ENCODE measurements at places on chromosomes 1 and 21. TPM values are rescaled to one million over a fixed set of nuclear protein-coding genes. Genes with fewer than 3 reads are reported as not detected.

GRCh38 chr1:179809506-179810366, 66.6 kb downstream of the FAM163A start:
- peak; percentile 70 for DNase-seq

CEP170 gene
- 35.5 TPM for total RNA-seq

GRCh38 chr1:205144751-205145150, 23.0 kb upstream of the RBBP5 start:
- no peak for DNase-seq

DNA sequence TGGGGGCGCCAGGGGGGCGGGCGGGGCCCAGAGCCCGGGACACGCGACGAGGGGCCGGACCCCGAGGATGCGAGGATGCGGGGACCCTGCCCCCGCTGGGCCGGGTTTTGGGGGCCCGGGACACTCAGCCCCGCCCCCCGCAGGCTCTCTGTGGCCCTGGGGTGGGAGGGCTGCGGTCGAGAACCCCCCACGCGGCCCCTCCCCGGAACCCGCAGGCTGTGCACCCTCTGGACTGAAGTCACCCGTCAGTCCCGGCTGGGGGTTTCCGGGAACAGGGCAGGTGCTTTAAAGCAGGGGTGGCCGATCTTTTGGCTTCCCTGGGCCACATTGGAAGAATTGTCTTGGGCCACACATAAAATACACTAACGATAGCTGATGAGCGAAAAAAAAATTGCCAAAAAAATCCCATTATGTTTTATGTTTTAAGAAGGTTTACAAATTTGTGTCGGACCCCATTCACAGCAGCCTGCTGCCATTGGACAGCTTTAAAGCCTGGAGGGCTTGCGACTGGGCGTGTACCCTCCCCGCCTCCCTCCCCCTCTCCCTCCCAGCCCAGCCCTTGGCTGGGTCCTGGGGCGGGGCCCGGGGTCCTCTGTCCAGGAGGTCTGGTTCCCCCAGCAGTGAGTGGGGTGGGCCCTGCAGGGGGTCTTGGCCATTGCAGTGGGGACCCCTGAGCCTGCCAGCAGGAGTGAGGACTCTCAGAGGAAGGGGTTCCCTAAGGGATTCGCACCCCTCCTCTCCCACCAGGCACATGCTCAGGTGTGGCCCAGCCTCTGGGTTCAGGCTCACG, 21.6 kb upstream of the C1orf159 start:
- DNase-seq, result peak; percentile 64

CFHR1 gene
- total RNA-seq, result not detected

GRCh38 chr1:223780949-223781348, 64.8 kb downstream of the TP53BP2 start:
- no peak for DNase-seq

DNA sequence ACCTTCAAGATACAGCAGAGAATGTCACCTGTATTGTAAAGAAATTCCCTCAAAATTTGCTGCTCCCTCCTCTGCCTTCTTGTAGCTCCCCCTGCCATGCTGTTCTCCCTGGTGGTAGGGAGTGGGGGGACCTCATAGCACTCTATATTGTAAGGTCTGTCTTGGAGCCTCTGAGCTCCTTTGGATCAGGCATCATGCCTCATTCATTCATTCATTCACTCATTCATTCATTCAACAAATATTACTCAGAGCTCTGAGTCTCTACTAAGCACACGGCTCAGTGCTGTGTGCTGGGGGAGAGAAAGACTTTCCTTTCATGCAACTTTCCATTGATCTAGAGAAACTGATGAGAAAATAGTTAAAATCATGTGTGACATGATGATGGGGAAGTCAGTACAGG, 27.1 kb upstream of the EPHB2 start:
- DNase-seq, result no peak

RUNX3 gene
- 268 TPM for total RNA-seq

DNA sequence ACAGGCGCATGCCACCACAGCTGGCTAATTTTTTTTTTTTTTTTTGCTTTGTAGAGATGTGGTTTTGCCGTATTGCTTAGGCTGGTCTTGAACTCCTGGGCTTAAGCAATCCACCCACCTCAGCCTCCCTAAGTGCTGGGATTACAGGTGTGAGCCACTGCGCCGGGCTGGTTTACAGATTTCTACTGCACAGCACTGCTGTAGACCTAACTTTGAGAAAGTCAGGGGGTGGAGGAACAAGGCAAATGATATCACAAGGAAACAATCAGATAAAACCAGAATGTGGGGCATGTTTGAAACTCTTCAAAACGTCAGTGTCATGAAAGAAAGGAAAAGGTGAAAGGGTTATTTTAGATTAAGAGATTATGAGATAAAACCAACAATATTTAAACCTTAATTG, 45.3 kb downstream of the URB2 start:
- no peak for DNase-seq

TACSTD2 gene
- not detected for total RNA-seq

MRAP gene
- not detected for total RNA-seq

GRCh38 chr1:15939181-15940109, 36.5 kb downstream of the ZBTB17 start:
- DNase-seq, result no peak

DNA sequence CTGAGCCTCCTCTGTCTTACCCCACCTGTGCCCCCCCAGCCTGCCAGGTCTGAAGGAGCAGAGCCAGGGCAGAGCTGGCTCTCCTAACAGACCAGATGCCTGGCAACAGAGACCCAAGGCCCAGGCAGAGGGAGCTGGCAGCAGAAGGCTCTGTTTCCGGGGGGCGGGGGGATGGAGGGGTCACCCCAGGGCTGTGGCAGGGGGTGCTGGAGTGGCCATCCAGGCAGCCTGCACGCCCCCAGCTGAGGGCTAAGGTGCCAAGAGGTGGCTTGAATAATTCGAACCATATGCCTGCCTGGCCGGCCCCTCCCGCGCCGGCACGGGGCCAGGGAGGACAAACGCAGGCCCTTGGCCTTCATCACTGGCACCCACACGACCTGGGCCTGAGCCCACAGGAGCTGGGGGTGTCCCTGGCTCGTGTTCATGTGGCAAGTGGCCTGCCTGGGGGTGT, 16.0 kb upstream of the PLEKHG5 start:
- DNase-seq, result no peak

DNA sequence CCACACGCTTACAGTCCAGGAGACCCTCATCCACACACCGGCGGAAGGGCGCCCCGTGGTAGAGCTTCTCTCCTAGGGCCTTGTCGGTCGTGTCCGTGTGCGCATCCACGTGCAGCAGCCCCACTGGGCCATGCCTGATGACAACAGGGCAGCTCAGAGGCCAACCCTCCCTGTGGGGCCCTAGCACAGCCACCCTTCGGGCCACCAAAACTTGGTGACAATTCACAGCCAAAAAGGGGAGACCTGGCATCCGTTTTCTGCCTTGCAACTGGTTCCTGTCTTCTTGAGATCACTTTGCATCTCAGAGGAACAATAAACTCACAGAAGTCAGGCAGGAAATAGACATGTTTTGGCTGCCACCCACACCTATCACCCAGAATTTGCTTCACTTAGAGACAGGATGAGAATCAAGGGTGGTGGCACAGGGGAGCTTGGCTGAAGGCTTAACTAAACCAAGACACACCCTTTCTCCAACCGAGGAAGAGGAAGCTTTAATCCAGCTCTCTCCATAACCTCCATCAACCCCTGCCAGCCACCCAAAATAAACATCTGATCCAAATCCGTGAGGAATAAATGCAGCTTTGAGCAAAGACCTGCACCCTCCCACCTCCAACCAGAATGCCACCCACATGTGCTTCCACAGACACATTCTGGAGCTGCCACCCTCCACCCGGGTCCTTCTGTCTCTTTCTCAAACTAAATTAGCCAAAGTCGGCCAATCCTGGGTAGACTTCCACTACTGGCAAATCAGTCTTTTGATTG, 5.7 kb downstream of the AGMAT start:
- DNase-seq, result no peak

C1QTNF12 gene
- 6.2 TPM for total RNA-seq

DNA sequence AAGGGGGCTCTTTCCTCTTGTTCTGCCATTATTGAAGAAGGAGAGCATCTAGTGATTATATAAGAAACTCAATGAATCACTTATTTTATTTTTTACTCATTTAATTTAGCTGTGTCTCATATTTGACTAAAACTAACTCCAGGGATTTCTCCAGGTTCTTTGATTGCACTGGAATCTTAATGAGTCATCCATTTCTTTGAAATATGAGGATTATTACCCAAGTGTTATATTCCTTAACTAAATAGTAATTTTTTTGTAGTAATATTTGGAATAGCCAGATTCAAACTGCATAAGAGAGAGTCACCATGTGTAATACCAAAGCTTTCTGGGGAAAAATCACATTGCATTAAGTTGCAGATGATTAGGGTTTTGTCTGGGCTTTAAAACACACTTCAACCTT, 59.5 kb downstream of the NTMT2 start:
- no peak for DNase-seq

GRCh38 chr1:161499099-161500039, 5.9 kb upstream of the FCGR2A start:
- no peak for DNase-seq

IVL gene
- not detected for total RNA-seq

AMY1C gene
- not detected for total RNA-seq

DNA sequence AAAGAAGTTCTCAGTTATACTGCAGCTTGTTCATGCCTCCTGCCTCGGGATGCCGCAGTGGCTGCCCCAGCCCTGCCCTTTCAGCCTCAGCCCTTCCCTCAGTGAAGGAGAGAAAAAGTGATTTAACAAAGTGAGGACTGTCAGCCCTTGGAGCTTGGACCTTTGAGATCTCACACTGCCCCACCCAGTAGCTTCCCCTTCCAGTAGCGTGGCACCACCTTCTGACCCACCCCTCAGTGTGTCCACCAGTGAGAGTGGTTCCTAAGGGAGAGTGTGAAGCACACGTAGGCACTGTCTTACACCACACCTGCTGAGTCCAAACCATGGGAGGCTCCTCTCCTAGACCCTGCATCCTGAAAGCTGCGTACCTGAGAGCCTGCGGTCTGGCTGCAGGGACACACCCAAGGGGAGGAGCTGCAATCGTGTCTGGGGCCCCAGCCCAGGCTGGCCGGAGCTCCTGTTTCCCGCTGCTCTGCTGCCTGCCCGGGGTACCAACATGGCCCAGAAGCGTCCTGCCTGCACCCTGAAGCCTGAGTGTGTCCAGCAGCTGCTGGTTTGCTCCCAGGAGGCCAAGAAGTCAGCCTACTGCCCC, at the start of gene CDA:
CDA (plus strand) TSS at position 464 of the 592 bp plus-strand sequence; CDS start at position 497, 33 bp downstream.
- DNase-seq, result no peak

EDN2 gene
- total RNA-seq, result 0.52 TPM

DNA sequence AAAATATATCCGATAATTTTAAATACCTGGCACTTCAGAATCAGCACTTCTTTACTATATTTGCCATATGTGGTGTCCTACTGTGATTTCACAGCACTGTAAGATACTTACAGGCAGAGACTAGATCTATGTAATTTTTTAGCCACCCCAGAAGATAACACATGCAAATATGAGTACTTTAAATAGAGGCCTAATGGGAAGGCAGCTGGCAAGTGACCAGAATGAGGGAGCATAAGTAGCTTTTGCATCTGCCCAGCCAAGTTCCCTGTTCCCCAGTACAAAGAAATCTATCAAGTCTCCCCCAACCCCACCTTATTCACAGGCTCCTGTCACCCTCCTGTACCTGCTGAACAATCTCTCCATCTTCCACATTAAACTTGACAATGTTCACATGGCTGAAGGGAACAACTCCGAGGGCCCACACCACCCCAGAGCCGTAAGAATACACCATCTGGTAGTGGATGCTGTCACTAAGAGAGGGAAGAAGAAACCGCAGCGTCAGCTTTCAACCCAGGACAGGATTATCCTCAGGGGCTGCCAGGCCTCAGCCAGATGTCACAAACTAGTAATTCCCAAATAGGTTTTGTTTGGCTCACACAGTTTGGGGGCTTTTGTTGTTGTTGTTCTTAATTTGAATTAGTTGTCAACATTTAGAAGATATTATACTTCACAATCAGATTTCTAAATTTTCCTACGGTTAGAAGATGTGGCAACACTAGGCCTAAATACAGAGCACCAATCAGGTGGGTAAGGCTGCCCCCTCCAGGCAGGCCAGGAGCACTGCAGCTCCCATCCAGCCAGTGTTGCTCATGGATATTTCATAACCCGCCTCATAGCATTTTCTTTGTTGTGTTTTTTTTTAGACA, 10.4 kb downstream of the EMC1 start:
- peak; percentile 69 for DNase-seq

DNA sequence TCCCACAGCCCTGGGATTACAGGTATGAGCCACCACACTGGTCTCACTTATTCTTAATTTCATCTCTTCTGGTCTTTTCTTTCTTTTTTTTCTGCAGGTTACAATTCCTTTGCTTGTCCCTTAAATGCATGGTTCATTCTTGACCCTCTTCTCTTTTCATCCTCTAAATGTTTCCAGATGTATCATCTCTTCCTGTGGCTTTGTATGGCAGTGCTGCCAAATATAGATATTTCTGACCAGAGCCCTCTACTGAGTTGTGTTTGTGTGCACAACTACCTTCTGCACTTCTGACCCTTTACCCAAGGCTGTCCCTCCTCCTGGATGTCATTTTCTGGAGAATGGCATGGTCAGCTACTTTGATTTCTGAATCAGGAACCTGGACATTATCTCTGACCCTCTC, 32.5 kb downstream of the OLFML3 start:
- no peak for DNase-seq

ZNF687 gene
- 31.9 TPM for total RNA-seq

DNA sequence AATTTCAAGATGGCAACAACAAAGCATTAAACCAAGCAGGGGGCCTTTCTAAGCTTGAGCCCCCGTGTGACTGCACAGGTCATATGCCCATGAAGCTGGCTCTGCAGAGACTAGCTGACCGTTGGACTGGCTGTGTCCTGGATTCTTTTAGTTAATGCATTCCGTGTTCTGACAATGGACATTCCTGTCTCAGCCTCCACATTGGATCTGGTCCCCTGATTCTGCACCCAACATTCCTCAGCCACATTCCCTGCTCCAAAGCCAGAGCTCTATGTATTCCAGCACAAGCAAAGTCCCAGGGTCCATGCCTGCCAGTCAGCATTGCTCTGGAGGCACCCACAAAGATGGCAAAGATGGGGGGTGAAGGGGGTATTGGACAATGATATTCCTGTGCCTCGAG, 5.1 kb upstream of the NAV1 start:
- DNase-seq, result no peak

DNA sequence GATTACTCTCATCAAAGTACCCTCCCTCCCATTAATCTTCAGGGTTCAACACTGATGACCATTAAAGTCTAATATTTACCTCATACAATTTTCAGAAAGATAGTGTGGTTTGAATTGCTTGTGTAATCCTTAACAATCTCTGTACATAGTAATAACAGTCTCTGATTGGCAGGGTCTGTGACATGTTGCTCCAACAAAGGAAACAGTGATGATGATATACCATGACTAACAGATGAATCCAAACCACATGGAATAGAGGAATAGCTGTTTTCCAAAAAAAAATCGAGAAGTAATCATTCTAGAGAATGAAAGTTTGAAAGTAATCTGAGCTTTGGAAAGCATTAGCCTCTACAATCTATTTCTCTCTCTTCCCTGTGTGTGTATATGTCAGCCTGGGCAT, 610.1 kb upstream of the NEGR1 start:
- no peak for DNase-seq

GRCh38 chr1:201171063-201172036, 17.1 kb upstream of the TMEM9 start:
- peak; percentile 24 for DNase-seq

- no peak for DNase-seq
These were observed 544.1 kb downstream of the NEGR1 start for GRCh38 chr1:71738256-71738655.

GRCh38 chr1:243409284-243409683, 153.4 kb downstream of the SDCCAG8 start:
- no peak for DNase-seq
